ENCODE measurements at places on chromosomes 12 and 14.

GRCh38 chr12:46904406-46905238 lies 78.8 kb upstream of the SLC38A4 start:
- H3K36me3 ChIP-seq, result no peaks in the 10 kb centered on the region
- no peak overlapping the region for H3K4me3 ChIP-seq
- no peaks in the 10 kb centered on the region for H3K27me3 ChIP-seq
- no peak overlapping the region for H3K27ac ChIP-seq
- no peaks in the 10 kb centered on the region for H3K4me1 ChIP-seq

DNA sequence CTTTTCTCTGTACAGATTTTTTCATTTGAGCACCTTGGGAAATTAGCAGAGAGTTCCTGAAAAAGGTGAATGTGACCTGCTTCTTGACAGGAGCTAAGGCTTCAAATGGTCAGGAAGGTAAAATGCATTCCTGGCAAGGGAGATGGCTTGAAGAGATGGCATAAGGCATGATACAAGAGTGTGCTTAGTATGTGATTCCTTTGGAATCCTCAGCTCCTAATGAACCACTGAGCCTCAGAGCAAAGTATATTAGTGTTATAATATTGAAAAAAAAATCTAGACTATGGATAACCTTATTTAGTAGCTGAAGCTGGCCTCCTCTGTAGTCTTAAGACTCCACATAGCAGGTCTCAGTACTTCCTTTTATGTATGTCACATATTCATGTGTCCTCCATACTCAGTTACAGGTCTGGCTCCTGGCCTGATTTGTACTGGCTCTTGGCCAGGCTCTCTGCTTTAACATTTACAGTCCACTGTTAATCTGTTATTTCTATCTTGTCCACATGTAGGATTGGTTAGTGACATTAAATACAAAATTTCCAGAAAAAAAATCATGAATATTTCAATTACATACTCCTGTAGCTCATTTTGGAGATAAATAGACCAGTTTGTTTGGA lies 17.9 kb downstream of the TOGARAM1 start:
- H3K27me3 ChIP-seq, result no peaks in the 10 kb centered on the region
- H3K4me3 ChIP-seq, result no peak overlapping the region
- no peaks in the 10 kb centered on the region for H3K36me3 ChIP-seq
- no peak for DNase-seq
- H3K4me1 ChIP-seq, result no peaks in the 10 kb centered on the region

GRCh38 chr12:46521145-46521544 lies 148.6 kb upstream of the SLC38A2 start:
- H3K4me3 ChIP-seq, result no peak overlapping the region
- no peak for DNase-seq
- H3K27ac ChIP-seq, result no peak overlapping the region
- H3K4me1 ChIP-seq, result no peaks in the 10 kb centered on the region
- no peaks in the 10 kb centered on the region for H3K36me3 ChIP-seq

DNA sequence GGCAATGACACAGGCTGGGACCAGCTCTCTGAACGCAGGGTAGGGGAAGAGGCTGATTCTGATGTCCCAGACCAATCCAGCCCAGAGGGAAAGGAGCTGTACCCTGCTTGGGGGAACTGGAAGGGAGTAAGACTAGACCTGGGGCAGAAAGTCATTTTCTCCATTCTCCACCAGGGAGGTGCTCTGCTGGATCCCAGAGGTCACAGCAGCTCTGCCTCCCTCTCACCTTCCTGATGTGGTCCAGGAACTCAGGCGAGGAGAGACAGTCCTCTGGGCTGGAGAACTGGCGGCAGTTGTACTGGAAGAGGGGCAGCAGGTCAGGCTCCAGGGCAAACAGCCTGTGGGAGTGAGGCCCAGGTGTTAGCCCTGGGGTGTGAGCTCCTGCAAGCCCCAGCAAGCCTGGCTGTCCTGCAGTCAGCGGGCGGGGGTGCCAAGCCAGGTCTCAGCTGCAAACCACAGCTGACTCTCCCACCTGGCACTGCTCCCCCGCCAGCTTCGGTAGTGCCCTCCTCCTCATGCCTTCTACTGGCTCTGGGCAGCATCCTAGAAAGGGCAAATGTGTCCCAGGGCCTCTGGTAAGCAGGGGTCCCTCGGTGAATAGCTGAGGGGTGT lies 1.9 kb downstream of the NGB start:
- no peaks in the 10 kb centered on the region for H3K36me3 ChIP-seq
- peaks cover 36% of the 10 kb centered on the region for H3K27me3 ChIP-seq
- no peak for DNase-seq
- no peak overlapping the region for H3K4me3 ChIP-seq
- H3K27ac ChIP-seq, result no peak overlapping the region

DNA sequence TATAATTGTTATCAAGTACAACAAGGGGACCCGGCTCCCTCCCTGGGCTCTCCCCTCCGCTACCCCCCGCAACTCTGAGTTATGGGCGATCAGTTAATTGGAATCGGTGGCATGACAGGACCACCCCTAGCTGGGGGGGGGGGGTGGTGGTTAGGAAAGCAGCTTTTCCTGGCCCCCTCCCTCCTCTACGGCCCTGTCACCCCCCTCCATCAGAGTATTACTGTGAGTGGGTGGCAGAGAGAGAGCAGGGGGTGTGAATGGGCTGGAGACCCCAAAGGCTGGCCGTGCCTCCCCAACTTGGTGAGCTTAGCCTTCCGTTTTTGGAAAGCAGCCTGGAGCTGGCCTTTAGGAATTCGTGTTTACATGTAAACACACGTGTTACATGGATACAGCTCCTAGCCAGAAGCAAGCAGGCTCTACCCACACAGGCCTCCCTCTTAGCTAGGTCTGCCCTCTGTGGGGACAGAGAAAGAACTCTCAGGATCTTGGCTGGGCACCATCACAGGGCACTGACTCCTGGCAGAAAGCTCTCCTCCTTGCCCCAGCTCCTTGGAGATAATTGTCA lies 1.1 kb upstream of the HOXC4 start:
- H3K4me1 ChIP-seq, result no peaks in the 10 kb centered on the region
- no peaks in the 10 kb centered on the region for H3K36me3 ChIP-seq
- DNase-seq, result no peak
- H3K27me3 ChIP-seq, result no peaks in the 10 kb centered on the region

GRCh38 chr12:70448371-70448770 lies 82.3 kb downstream of the KCNMB4 start:
- H3K36me3 ChIP-seq, result no peaks in the 10 kb centered on the region
- no peaks in the 10 kb centered on the region for H3K27me3 ChIP-seq
- no peak for DNase-seq

DNA sequence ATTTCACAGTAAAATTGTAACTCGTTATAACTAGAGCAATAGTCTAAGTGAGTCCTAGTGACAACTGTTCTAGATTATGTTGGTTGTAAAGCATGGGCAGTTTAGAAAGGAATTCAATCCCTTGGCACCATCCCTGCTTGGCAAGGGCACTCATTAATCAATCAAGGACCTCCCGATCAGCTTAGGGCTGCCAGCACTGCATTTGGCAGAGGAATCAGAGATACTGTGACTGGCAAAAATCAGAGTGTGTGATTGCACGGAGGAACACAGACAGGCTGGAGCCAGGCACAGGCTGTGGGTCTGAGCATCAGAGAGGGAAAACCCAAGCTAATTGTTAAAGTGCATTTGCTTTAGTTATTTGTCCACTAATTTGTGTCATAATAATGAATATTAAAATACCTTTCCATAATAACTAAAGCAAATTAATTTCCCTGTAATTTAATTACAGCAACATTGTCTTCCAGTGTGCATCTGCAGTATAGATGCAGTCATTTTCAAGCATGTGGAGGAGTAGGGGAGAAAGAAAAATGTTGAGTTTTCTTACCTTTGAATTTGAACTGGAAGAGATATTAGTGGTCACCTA lies 3.2 kb upstream of the EGLN3 start:
- H3K27me3 ChIP-seq, result no peaks in the 10 kb centered on the region
- H3K4me3 ChIP-seq, result no peak overlapping the region
- DNase-seq, result no peak
- H3K27ac ChIP-seq, result no peak overlapping the region
- H3K36me3 ChIP-seq, result no peaks in the 10 kb centered on the region
- H3K4me1 ChIP-seq, result no peaks in the 10 kb centered on the region

DNA sequence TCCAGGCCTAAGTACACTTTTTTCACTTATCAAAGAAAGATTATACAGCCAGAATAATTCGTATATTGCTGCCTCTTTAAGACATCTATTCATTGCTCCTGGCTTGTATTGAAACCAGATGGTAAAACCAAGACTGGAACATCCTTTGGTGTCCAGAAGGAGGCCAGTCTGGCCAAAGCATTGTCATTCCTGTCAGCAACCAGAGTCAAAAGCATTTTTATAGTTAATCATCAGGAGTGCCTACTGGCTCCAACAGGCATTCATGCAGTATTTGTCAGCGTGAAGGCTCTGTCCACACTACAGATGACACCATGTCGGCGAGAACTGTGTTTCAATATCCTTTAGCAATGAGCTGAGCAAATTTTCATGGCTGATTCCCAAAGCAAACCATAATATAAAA lies 118.0 kb upstream of the G2E3 start:
- no peak for DNase-seq
- H3K4me3 ChIP-seq, result no peak overlapping the region
- H3K36me3 ChIP-seq, result no peaks in the 10 kb centered on the region

GRCh38 chr14:75610834-75611233 lies 32.4 kb downstream of the FLVCR2 start:
- no peak for DNase-seq
- H3K4me3 ChIP-seq, result no peak overlapping the region
- H3K27me3 ChIP-seq, result no peaks in the 10 kb centered on the region
- H3K36me3 ChIP-seq, result no peaks in the 10 kb centered on the region

All from breast epithelium (tissue), 4 donors.